ENCODE measurements at places on chromosomes 6 and 20. TPM values are rescaled to one million over a fixed set of nuclear protein-coding genes. Genes with fewer than 3 reads are reported as not detected.

The HSF2 gene
- total RNA-seq: 47.5 TPM

The CCN6 gene
- 0.68 TPM for total RNA-seq

The MMP24 gene
- total RNA-seq: 2.3 TPM

The SIRPB1 gene
- 1.0 TPM for total RNA-seq

The BMP7 gene
- total RNA-seq: 27.3 TPM

All from motor neuron (in vitro differentiated cells).